ENCODE measurements at places on chromosomes 11 and 22. TPM values are rescaled to one million over a fixed set of nuclear protein-coding genes. Genes with fewer than 3 reads are reported as not detected.

SLC17A6 gene
- total RNA-seq: not detected

ALDH3B2 gene
- total RNA-seq: 0.72 TPM

C22orf42 gene
- not detected for total RNA-seq

DNA sequence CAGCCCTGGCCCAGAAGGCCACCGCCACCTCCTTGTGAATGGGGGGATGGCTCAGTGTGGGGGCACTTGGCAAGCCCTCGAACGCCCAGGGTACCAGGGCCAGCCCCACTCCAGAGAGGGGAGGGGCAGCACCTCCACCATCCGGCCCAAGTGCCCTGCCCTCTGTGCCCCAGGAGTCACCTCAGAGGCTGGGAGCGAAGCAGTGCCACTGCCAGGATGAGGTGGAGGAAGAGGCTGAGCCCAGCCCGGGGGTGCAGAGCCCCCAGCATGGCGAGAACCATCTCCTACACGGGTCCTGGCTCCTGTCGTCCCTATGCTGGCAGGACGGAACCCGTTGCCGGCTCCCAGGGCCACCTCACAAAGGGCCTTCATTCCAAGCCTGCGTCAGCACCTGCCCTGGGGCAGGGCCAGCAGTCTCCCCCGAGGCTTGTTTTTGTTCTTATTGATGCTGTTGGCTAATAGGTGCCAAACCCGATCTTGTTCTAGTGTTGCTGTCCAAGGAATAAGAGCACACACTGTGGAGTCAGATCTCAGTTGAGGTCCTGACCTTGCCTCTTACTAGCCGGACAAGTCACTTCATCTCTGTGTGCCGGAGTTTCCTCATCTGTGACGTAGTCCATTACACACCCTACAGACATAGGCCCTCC lies at the start of gene FREY1:
Gene FREY1 (minus strand): TSS at position 307 of the 647 bp plus-strand sequence. CDS start 26 bp downstream, at position 281.
- no peak for DNase-seq

NPTXR gene
- 2.0 TPM for total RNA-seq

GRCh38 chr22:43375951-43376455 lies 32.8 kb upstream of the SCUBE1 start:
- no peak for DNase-seq
